ENCODE measurements at places on chromosomes 3 and 15. TPM values are rescaled to one million over a fixed set of nuclear protein-coding genes. Genes with fewer than 3 reads are reported as not detected.

The LRRC31 gene
- total RNA-seq = not detected

The ZNF385D gene
- 108 TPM for total RNA-seq

The ACP3 gene
- total RNA-seq = 1.2 TPM

The COPB2 gene
- total RNA-seq = 130 TPM

The LRRIQ4 gene
- not detected for total RNA-seq

The MAGEF1 gene
- total RNA-seq = 23.4 TPM

Data from aorta (tissue), 5 donors.